Anterior cingulate cortex (tissue), 58 donors: ENCODE measurements at places on chromosomes 12 and 14.

- no peak for DNase-seq
These were observed 235.2 kb downstream of the PCNX1 start for GRCh38 chr14:71142375-71143038.

- DNase-seq = no peak
These were observed 56.0 kb upstream of the BDKRB2 start for GRCh38 chr14:96148631-96149030.

DNA sequence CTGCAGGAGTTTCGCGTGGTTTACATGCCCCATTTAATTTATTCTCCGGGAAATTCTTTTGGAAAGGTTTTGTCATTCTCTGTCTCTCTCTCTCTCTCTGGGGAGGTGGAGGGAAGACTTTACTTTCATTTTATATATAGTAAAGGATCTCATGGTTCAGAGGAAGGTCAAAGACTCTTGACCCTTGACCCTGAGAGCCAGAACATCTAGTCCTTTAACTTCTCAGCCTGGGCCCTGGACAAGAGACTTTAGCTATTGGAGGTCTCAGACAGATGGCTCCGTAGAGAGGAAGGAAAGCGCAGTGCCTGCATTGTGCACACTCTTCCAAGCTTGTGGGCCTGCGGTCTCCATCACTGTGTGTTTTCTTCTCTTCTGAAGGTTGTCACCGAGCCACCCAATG is 43.7 kb downstream of the CCDC92 start:
- DNase-seq = no peak

GRCh38 chr12:64800640-64801039 is 23.8 kb upstream of the TBC1D30 start:
- no peak for DNase-seq

- no peak for DNase-seq
These were observed 2.6 kb upstream of the JAG2 start for GRCh38 chr14:105171004-105171673.

GRCh38 chr12:103841690-103842584 is 903 bp upstream of the NT5DC3 start:
- peak; percentile 27 for DNase-seq
